ENCODE measurements at places on chromosomes 13 and 19.

DNA sequence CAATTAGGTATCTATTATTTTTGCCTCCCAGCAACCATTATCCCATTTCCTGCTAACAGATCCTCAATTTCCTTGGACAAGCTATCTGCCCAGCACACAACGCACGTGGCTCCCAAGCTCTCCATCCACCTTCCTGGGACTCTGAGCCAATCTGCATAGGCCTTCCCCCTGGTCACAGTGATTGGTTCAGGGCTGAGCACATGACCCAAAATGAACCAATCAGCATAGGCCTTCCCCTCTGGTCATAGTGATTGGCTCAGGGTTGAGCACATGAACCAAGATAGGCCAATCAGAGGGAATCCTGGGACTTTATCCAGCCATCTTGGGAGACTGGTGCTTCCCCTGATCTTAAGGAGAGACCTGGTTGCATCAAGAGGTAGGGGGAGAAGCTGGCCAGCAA lies 5.8 kb downstream of the CPAMD8 start:
- no peak for DNase-seq

DNA sequence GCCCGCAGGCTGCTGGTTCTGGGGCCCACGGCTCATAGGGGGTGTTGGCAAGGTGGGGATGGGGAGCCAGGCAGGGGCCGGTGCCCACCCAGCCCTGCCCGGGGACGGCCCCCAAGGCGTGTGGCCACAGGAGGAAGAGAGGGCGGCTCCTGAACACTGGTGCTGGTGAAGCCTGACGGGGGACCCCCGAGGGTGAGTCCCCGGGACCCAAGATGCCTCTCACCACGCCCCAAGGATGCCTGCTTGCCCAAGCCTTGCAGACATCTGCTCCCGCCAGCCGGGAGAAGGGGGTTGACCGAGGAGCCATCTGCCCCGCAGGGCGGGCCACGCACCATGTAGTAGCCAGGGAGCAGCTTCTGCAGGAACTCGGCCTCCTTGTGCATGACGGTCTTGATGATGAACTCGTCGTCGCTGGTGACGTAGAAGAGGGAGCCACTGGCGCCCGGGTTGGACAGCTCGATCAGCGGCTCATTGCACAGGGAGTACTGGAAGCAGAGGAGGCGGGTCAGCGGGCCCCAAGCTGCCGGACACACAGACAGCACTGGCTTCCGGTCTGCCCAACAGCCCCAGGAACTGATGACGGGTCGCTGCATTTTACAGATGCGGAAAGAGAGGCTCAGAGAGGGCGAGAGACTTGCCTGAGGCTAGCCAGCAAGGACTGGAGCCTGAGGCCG lies 29.6 kb upstream of the CACTIN start:
- DNase-seq, result no peak

DNA sequence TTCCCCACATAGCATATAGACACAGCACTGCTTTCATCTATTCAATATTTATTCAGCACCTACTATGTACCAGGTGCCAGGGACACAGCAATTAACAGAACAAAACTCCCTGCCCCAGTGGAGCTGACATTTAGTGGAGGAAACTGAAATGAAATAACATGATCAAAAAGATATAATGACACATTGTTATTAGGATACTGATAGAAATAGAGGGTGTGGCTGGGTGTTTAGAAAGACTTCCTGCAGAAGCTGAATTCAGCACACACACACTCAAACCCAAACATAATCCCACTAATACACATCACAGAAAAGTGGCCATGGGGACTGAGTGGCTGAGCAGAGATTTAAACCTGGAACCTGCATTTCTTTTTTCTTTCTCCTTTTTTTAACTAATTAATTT lies 3.8 kb upstream of the CDC37 start:
- no peak for DNase-seq

DNA sequence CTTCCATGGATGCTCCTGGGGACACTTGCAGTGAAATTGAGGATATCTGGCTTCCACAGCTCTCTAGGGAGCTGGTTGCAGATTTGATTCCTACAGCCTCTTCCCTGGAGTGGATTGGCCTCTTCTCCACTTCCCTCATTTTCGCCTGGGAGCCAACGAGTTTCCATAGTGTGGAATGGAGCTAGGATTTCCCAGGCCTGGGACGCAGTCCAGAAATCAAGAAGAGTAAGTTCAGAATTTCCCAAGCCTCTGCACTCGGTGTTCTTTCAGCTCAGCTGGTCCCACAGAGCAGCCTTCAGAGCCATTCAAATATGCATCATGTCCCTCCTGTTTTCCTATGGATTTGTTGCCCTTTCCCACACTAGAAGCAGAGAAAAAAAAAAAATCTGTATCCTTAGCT lies 68.2 kb downstream of the RAP2A start:
- DNase-seq, result no peak

- no peak for DNase-seq
Observed at GRCh38 chr19:5718579-5719273, 1.2 kb downstream of the LONP1 start.

GRCh38 chr13:39599012-39599411 lies 4.0 kb downstream of the LHFPL6 start:
- DNase-seq, result no peak

- no peak for DNase-seq
Observed at GRCh38 chr13:101305981-101306411, 110.3 kb downstream of the NALCN start.

- DNase-seq, result no peak
Observed at GRCh38 chr13:70580825-70581224, 472.6 kb upstream of the KLHL1 start.
